ENCODE measurements at places on chromosomes 7 and 10.
A peak's percentile ranks its signal among the peaks of the same experiment; 100 is the strongest.

DNA sequence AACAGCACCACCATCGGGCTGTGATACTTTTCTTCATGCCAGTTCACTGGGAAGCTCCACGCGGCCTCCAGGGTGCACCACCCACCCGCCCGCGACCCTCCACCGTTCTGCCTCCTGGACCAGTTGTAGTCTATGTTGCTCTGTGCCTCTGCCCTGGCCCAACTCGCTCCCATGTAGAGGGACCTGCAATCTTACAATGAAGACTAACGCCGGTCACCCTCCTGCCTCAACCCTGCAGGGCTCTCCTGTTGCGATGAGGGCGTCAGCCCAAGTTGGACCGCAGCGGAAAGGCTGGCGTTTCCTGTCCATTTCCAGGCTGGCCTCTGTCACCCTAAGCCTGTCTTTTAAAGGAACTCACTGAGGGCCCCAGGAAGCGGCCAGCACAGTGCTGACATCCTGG is 34.9 kb downstream of the IL15RA start:
- no peak for DNase-seq

DNA sequence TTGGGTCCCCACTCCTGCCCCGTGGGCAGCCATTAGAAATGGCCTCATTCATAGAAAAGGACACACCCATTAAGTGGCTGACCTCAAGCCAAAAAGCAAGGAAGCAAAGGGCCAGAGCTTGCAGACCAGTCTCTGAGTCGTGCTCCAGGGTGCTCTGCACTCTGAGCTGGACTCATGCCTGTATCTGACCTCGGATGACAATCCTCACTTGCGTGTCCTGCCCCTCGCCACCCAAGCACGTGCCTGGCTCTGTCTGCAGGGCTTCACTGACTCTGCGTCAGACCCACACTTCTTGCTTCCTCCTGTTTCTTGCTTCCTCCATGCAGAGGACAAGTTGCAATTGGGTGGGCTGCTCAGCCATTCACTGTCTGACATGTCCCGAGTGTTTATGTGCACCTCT is 138.8 kb downstream of the OAT start:
- DNase-seq = no peak

DNA sequence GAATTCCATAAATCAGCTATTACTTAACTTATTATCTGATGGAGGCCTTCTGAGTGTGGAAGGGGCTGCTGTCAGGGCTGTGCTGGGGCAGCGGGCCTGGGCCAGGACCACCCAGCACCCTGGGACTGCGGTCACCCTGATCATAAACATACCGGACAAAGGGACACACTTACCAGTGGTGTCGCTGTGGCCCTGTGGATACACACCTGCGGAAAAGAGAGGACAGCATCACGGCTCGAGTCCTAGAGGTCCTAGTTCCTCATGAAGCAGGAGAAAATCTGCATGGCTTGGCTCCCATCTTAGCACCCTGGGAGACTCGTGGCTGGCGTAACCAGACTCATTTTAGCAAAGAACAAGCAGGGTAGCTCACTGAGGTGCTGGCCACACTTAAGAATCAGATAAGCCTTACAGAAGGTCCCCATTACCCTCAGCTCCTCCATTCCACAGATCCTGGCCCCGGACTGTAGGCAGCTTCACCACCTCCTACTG is 17.7 kb downstream of the IL15RA start:
- no peak for DNase-seq

GRCh38 chr7:151239837-151240459 is 7.7 kb downstream of the CHPF2 start:
- DNase-seq = no peak

DNA sequence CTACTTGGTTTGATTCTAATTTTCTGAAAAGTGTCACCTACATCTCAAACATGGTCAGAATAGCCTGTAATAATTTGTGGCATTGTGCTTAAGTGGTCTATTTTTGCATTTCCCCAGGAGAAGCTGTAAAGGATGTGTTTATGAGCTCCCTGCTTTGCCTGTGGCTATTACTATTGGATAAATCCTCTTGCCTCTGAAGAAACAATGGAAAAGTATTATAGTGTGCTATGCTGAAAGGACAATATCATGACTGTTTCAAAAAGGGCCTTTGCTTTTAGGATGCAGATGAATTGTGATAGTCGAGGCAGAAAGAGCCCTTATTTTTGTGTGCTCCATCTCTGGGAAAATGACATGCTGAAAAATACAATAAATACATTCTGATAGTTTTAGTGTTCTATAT is 94.1 kb upstream of the ARMC3 start:
- DNase-seq = no peak

DNA sequence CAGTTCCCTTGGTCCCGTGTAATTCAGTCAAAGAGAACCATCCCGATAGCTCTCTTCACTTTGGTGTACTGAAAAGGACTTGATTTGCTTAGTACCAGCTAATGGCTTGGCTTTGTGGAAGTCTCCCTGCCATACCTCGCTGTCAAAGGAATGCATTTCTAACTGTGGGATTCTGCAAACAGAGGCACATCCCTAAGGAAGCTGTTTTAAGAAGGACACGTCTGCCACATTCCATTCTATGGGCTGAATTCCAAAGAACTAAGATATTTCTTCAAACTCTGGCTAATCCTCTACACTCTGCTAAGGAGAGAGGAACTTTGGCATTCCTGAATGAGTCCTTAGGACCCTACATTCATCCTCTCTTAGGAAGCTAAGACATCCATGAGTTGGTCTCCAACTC is 327.9 kb downstream of the SFMBT2 start:
- no peak for DNase-seq

DNA sequence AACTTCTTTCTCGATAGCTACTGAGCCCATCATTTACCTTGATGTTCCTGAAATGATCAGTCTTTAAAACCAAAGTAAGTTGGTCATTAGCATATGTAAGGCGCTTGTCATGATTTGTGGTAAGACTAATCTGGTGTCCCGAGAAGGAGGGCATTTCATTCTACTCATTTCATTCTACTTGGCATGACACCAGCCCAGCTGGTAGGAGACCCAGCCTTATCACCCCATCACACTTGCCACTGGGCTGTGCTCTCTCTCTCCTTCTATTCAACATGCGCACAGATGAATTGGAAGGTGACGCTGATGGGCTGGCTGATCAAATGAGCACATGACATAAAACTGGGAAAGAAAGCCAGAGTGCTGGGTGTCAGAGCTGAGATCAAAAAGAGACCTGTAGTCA is 65.7 kb downstream of the CRTAC1 start:
- DNase-seq = no peak

GRCh38 chr7:100119970-100120732 is 717 bp downstream of the CNPY4 start:
- peak; percentile 64 for DNase-seq

DNA sequence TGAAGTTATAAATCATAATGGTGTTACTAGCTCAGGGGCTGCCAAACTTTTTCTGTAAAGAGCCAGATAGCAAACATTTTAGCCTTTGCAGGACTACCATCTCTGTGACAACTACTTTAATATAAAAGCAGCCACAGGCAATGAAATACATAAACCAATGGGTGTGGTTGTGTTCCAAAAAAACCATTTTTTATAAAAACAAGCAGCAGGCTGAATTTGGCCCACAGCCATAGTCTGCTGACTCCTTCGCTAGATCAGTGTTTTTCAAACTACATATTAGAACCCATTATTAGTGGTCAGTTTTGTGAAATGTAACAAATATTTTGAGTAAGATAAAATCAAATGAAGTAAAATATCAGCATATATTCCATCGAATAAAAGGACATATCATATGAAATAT is 13.6 kb downstream of the GNG11 start:
- no peak for DNase-seq

GRCh38 chr7:4655311-4655710 is 26.8 kb upstream of the FOXK1 start:
- DNase-seq = no peak

DNA sequence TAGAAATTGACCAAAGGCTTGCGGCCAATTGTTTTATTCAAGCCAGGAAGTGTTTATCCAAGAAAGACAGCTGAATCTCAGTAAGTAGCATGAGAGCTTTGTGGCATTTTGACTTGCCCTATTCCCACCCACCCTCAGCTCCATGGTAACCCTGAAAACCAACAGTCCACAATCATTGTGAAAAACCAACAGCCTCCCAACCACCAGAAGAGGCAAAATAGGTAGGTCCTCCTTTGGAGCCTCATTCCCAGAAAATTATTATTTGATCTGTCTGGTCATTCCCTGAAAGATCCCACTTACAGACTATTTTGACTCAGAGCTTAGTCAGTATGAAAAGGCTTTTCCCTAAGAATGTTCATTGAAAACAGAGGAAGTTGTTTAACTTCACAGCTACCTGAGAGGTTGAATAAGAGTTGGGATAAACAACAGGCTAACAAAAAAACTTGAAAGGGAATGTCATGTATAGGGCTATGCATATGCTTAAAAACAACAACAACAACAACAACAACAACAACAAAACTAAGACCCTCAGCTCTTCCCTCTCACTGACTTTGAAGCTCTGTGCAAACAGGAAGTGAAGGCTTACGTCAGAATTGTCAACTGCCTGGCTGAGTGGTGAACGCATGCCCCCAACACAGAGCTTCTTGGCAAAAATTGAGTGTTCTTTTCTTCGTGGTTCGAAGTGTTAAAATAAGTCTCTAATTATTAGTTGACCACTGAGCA is 11.2 kb downstream of the KPNA7 start:
- no peak for DNase-seq

DNA sequence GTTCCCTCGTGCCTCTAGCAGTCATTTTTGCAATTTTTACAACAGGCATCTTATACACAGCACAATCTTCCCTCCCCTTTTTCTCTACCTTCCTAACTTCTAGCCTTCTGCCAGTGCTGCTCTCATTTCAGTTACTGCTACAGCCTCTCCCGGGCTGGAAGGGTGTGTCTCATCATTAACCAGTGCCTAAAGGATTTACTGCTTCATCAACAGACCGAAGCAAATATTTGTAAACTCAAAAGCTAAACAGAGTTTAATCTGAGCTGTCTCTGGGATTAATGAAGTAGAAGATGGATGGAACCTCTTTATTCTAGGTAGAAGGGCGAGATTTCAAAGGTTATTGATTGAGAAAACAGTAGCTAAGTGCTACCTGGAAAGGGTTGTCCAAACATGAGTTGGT is 94.3 kb downstream of the PRPF18 start:
- no peak for DNase-seq

GRCh38 chr10:12259988-12260387 is 64.0 kb downstream of the CDC123 start:
- DNase-seq = no peak

GRCh38 chr10:119299531-119299930 is 92.2 kb downstream of the GRK5 start:
- no peak for DNase-seq

DNA sequence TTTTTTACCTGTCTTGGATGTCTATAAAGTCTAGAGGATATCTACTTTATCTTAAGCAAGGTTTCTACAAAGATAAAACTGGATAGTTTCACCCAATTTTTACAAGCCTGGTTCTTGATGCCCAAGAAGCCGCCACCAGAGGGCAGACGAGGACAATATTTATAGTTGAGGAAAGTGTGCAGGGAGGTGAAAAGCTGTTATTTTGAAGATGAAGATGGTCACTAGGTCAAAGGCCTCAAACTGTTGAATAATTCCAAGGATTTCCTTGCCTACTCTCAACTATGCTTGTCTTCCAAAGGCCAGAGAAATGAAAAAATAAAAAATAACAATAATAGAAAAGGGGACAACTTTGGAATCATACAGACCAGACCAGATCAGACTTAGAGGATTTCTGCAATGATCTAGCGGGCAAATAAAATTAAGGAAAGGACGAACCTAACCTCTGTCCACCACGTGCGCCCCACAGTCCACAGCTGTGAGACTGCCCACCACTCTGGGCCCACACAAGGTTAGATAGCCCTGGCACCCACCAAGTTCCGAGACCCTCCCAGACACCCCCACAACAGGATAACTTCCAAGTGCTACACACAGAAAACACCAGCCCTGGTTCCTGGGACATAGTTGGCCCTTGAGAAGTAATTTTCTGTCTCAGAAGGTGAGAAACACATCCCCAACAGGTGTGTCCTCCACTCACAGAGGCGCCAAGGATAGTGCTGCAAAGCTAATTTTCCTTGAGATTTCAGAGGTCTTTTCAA is 2.8 kb downstream of the PKD1L1 start:
- peak; percentile 94 for DNase-seq

DNA sequence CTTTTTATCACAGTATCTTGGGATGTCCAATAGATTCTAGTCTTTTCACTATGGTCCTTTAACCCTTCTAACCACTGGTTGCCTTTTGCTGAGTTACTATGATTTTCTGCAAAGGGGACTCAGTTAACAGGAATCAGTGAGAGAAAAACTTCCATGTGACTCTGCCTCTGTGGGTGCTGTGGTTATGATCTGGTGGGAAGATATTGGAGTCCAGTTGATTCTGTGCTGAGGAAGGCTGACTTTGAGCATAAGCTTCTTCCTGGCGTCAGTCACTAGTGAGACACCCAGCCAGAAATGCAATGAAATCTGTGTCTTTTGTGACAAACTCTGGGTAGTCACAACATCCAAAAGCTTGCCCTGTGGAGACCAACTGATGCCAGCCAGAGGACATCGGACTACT is 648.0 kb downstream of the SUGCT start:
- DNase-seq = no peak

GRCh38 chr7:31933481-31933880 is 136.7 kb downstream of the PDE1C start:
- no peak for DNase-seq

- no peak for DNase-seq
Observed at GRCh38 chr7:79789584-79790345, 336.3 kb upstream of the MAGI2 start.

DNA sequence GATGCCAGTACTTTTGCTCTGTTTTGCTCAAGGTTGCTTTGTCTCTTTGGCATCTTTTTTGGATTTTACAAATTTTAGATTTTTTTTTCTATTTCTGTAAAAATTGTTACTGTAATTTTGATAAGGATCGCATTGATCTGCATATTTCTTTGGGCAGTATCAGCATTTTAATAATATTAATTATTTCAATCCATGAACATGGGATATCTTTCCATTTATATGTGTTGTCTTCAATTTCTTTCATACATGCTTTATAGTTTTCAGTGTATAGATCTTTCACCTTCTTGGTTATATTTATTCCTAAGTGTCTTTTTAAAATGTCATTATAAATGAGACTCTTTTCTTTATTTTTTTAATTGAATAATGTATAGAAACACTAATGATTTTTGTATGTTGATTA is 301.6 kb upstream of the SEMA3D start:
- DNase-seq = no peak

DNA sequence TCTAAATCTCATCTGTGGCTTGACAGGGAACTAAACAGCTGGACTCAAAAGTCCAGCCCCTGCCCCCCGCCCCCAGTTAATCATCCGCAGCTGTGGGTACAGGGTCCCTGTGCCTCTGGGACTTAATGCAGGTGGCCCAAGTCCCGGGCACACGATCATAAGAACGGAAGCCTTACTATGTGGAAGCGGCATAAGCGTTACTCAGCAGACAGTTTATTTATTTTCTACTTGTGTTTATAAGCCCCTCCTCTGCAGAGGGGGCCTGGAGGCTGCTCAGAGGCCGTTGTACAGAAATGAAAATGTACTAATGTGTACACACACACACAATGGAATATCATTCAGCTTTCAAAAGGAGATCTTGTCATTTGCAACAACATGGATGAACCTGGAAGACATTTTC is 158.0 kb upstream of the TNS3 start:
- no peak for DNase-seq

- DNase-seq = no peak
Observed at GRCh38 chr10:80472234-80473095, 18.4 kb downstream of the TSPAN14 start.

All from spinal cord (tissue), 10 donors.